ENCODE measurements at places on chromosomes 5 and 9.

GRCh38 chr5:133643365-133643764 is 31.0 kb upstream of the FSTL4 start:
- no peak for DNase-seq

DNA sequence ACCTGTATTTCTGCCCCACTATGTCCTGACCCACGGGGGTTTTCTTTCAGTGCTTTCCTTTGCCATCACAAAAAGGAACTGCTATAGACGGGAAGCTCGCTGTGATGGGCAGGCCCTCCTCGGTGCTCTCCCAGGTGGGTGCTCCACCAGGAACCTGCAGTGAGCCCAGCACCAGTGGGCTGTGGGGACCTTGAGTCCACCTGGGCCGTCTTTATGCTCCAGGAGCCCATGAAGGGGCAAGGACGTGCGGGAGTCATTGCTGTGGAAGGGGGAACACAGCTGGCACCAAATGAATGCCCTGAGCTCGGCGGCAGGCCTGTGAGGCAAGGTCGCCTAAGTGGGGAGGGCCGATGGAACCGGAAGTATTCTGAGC is 36.7 kb upstream of the SLC6A3 start:
- no peak for DNase-seq

GRCh38 chr5:125528881-125529280 is 782.4 kb upstream of the ZNF608 start:
- DNase-seq: no peak

DNA sequence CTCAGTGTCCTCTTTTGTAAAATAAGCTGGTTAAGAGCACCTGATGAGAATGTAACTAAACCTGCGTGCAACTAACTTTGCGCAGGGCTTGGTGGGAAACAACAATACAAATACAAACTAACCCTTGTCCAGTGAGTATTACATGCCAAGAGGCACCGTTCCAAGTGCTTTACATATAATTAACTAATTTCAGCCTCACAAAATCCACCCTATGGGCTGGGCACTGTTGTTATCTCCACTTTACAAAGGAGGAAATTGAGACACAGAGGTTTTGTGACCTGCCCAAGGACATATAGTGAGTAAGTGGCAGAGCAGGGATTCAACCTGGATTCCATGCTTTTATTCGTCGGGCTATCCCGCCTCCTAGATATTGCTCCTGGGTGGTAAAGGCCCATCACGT is 26.2 kb upstream of the TNIP1 start:
- no peak for DNase-seq

- no peak for DNase-seq
These were observed 33.7 kb downstream of the AP3S1 start for GRCh38 chr5:115875447-115875846.
